SJSA1 (cell line): ENCODE measurements at places on chromosomes 13 and 19. TPM values are rescaled to one million over a fixed set of nuclear protein-coding genes. Genes with fewer than 3 reads are reported as not detected.

The LGI4 gene
- total RNA-seq: not detected in 2 replicates

The ZFP28 gene
- total RNA-seq: 1.4 and 28.1 TPM in 2 replicates

The SULT2A1 gene
- not detected in 2 replicates for total RNA-seq

The OPA3 gene
- 10.7 and 18.2 TPM in 2 replicates for total RNA-seq

The HIPK4 gene
- 0.08 TPM in 1 of 2 replicates, not detected in the other for total RNA-seq

The PSPN gene
- total RNA-seq: 1.2 and 1.3 TPM in 2 replicates

The ZNF709 gene
- 0.97 TPM in 1 of 2 replicates, not detected in the other for total RNA-seq
